Fibroblast of villous mesenchyme (primary cell): ENCODE measurements at places on chromosomes 13 and 19. TPM values are rescaled to one million over a fixed set of nuclear protein-coding genes. Genes with fewer than 3 reads are reported as not detected.
A peak's percentile ranks its signal among the peaks of the same experiment; 100 is the strongest.

- DNase-seq: peak; percentile 10
Observed at GRCh38 chr13:91017031-91017668, 330.3 kb upstream of the MIR17HG start.

DNA sequence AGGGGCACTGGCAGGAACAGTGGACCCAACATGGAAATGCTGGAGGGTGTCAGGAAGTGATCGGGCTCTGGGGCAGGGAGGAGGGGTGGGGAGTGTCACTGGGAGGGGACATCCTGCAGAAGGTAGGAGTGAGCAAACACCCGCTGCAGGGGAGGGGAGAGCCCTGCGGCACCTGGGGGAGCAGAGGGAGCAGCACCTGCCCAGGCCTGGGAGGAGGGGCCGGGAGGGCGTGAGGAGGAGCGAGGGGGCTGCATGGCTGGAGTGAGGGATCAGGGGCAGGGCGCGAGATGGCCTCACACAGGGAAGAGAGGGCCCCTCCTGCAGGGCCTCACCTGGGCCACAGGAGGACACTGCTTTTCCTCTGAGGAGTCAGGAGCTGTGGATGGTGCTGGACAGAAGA lies 4.1 kb downstream of the KLK2 start:
- no peak for DNase-seq

PVR gene
- total RNA-seq: 114 and 156 TPM in 2 replicates

PNMA8A gene
- total RNA-seq: 0.97 and 9.9 TPM in 2 replicates

DNA sequence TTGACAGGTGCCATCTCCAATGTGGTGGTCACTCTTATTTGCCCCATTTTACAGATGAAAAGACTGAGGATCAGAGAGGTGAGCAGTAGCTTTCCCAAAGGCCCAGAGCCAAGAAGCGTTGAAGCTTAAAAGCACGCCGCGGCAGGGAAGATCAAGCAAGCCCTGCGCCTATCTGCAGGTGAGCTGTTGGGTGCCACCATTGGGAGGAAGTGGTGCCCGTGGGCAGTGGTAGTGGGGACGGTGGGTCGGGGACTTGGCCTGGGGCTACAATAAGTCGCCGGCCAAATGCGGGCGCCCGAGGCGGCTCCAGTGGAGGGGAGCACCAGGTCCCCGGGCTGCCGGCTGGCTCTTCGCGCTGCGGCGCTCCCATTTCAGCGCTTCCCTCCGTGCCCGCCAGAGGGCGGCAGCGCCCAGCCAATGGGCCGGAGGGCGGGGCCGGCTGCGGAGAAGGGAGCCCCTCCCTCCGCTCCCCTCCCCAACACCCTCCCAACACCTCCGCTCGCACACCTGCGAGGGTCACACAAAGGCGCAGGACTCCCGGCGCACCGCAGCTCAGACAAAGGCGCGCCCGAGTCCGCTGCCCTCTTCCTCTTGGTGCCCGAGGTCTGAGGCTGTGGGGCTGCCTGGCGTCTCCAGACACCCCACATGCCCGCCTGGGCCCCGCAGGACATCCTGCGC lies 744 bp upstream of the POU2F2 start:
- no peak for DNase-seq

TGFB1 gene
- 7.8 and 16.8 TPM in 2 replicates for total RNA-seq

- no peak for DNase-seq
Observed at GRCh38 chr19:30780032-30780431, 407.8 kb downstream of the ZNF536 start.

METTL21C gene
- not detected in 2 replicates for total RNA-seq

DNA sequence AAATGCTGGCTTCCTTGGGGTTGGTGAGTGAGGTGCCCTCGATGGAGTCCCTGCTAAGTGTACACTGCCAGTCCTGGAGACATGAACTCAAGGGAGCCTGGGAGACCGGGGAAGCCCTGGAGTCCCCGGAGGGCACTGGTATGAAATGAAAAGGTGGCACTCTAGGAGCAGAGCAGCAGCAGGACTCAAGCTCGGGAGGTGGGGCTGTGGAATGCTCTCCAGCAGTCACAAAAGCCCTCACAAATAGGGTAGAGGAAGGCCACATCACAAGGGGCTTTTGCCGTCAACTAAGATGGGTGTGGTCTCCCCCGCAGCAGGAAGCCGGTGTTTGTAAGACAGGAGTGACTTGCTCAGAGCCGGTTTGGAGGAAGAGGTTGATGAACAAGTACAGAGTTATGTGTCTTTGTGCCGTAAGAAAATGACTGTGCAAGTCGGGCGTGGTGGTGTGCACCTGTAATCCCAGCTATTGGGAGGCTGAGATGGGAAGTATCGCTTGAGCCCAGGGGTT lies 19.3 kb downstream of the CCNE1 start:
- no peak for DNase-seq
